NCI-H1694 treated with DMSO at 0.1 percent for 48 hours (cell line): ENCODE measurements at places on chromosomes 7 and 10.
A peak's percentile ranks its signal among the peaks of the same experiment; 100 is the strongest.

GRCh38 chr10:121734589-121735045, 136.4 kb upstream of the FGFR2 start:
- no peak for DNase-seq

GRCh38 chr7:106772655-106773108, 92.4 kb upstream of the PIK3CG start:
- DNase-seq: no peak

DNA sequence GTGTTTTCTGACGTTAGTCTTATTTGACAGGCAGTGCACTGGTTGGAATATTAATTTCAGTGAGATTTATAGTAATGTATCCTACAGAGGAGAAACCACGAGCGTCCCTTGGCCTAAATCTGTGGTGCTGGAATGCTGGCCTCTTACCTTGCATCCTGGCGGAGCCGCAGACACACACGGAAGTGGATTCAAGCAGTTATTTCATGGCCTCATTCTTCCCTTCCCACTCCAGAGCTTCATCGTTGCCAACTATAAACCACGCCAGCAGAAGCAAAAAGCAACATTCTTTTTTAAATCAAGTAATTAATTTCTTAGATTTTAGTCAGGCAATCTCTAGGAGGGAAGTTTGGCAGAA, 13.1 kb downstream of the WIPI2 start:
- DNase-seq: no peak

DNA sequence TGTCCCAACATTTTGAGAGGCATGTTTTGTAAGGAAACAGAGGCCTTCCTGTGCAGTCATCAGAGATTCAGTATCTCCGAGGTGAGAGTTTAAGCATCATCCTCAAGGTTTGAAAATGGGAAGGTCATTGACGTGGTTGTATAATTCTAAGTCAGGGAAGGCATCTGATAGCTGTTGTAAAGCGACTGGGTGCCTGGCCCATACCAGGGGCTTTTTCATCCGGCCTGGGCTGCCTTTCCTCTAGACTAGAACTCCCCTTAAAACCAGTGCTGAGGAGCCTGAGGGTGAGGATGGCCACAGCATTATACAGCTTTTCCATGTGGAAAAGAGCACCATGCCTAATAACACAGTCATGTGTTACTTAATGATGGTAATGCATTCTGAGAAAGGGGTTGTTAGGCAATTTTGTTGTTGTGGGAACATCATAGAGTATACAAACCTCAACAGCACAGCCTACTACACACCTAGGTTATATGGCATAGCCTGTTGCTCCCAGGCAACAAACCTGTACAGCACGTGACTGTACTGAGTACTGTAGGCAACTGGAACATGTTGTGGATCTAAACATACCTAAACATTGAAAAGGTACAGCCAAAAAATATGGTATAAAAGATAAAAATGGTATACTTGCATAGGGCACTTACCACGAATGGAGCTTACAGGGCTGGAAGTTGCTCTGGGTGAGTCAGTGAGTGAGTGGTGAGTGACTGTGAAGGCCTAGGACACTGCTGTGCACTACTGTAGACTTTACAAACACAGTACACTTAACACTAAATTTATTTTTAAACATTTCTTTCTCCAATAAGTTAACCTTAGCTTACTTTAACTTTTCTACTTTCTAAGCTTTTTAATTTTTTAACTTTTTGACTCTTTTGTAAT, 13.5 kb upstream of the CACUL1 start:
- no peak for DNase-seq

- DNase-seq: peak; percentile 6
Measured at GRCh38 chr10:91032611-91033206, 111.8 kb upstream of the ANKRD1 start.

DNA sequence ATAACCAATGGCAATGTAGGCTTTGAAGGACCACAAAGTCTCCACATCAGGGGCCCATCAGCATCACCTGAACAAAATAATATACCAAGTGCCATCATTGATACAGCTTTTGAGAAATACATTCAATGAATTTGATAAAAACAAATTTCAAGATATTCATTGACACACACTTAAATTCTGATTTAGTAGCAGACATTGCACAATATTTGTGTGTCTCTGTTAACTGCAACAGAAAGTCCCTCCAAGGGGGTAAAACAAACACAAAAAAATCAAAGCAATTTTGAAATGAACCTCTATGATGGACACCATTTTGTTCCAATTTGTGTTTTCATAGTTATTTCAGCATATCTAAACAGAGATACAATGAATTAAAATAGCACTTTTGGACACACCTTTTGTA, 86.8 kb upstream of the RSU1 start:
- no peak for DNase-seq

- no peak for DNase-seq
Measured at GRCh38 chr10:17599089-17599488, 18.1 kb downstream of the HACD1 start.

GRCh38 chr7:70505886-70506285, 626.1 kb upstream of the GALNT17 start:
- DNase-seq: no peak

DNA sequence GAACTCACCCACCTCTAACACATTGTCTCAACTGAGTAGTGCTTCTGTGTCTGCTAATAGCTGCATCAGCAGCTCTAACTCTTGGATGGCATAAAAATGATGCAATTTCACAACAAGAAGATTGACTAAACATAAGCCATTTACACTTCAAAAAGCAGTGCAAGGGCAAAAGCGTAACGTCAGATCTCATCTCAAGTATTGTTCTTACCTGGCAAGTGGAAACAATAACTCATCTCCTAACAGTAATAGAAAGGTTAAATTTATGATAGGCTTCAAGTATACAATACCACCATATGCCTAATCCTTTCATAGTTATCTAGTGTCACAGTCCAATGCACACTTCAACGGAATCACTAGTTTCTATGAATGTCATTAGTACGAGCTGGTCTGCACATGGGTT, 14.8 kb downstream of the TPK1 start:
- peak; percentile 22 for DNase-seq

- DNase-seq: no peak
Measured at GRCh38 chr7:141646826-141647480, 55.0 kb downstream of the DENND11 start.

DNA sequence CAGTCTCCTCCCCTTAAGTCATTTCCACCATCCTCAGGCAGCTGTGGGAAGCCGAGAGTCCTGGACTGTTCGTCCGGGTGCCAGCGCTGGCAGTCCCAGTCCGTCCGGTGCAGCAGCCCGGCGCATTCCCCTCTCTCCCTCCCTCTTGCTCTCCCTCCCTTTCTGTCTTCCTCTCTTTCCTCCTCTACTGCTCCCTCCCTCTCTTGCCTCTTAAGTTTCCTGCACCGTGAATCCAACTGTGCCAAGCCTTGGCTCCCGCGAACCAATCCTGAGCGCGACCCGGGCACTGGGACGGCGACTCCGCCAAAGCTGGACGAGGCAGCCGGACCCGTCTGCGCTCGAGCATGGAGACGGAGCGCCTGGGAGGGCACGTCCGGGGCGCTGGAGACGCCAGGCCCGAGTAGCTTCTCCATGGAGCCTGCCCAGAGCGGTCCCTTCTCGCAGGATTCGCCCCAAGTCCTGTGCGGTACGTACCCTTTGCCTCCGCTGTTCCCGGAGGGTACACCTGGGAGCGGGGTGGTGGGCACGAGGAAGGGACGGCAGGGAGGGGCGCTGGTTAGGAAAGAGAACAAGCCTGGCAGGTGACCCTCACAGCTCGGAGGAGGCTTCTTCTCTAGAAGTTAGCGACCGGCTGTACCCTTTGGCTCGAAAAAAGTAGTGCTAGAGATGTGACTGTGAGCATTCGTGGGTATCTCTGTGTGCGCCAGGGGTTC, 1.0 kb downstream of the NXPH1 start:
- DNase-seq: no peak

DNA sequence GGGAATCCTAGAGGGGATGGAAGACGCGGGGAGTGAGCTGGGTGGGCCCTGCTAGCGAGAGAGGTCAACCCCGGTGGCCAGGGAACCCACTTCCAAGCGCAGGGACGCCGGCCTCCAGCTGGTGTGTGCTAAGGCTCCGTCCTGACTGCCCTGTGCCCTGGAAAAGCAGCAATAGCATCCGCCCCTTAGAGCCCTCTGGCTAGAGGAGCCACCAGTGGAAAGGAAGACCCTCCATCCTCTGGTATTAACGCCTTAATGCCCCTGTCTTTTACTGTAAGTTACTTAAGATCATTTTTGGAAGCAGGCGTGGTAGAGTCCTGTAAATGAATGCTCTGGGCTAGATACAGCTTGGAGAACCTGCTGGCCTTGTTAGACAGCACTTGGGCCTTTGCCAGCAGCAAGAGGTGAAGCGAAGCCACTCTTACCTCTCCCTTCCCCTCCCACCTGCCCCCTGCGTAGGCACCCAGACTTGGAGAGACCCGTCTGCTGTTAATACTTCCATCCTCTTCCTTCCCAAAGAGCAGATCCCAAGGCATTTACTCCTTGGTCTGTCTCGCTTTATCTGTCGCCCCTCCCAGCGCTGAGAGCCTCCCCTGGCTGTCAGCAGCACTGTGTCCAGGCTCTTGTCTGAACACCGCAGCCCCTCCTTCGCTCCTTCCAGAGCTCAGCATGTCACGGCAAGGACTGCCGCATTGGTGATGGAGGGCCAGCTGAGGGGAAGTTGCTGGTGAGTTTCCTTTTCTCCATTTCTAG, 4.6 kb downstream of the REPIN1 start:
- DNase-seq: no peak

GRCh38 chr10:102420181-102420713, 389 bp upstream of the FBXL15 start:
- no peak for DNase-seq

DNA sequence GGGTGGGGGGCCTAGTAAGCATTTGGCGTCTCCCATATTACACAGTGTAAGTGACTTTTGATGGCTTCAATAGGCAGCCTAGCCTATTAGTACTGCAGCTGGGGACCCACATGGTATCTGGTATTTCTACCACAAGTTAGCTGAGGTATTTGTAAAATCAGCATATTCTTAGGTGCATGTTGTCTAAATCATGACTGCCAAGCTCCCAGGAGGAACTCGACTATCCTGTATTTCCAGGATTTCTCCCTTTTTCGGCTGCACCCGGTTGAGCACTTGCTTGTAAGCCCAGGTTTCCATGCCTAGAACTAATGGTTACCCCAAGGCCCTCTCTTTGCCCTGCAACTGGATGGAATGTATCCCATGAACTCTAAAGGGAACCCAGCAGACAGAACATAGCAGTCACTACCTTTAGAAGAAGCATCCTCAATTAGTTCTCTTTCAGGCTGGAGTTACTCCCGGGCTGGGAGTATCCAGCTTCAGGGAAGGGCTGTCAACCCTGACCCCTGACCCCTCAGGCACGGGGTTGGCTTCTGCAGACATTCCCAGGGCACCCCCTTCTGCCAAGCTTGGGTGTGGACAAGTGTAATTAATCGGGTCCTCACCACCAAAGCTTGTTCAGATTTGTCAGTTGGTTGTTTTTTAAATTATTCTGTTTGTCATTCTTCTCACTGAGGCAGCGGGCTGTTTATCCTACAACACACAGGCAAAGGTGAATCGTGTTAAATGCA, 90.3 kb upstream of the PARD3 start:
- no peak for DNase-seq

- DNase-seq: peak; percentile 79
Measured at GRCh38 chr7:71612911-71613310, 481.0 kb downstream of the GALNT17 start.

DNA sequence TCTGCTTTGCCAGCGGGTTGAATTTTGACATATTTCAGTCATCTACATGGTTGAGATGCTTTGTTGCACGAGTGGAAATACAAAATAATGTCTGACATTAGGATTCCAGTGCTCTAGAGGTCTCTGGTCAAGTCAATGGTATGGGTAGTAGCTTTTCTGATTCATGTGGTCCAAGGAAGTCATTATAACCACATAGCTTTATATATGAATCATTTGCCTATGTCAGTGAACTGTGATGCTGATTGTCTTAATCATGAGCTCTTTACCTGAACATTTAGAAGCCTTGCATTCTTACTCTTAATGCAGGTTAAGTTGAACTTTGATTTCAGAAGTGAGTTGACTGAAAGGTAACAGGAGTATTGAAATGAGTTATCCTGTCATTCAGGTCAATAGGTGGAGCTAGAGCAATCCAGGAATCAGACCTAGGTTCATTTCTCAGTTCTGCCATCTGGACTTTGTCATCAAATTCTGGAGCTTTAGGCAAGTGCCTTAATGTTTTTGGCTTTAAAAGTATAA, 3.3 kb downstream of the MAPK8 start:
- DNase-seq: peak; percentile 25

- DNase-seq: no peak
Measured at GRCh38 chr10:85600026-85600743, 766.4 kb downstream of the GRID1 start.

DNA sequence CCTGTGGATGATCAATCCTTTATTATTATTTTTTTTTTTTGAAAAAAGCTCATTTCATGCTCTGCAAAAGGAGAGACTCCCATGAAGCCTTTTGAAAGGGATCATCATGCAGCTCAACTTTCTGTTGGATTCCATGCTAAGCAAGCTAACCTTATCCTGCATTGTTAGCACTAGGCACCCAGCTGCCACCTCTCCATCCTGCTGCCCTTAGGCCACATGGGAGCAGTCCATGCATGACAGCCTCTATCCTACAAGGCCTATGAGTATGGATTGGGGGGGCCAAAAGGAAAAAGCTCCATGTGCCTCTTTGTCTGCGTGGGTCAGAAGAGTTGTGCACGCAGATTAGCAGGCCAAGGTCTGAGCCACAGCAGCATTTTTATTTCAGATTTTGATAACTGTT, 19.2 kb downstream of the SMNDC1 start:
- no peak for DNase-seq

DNA sequence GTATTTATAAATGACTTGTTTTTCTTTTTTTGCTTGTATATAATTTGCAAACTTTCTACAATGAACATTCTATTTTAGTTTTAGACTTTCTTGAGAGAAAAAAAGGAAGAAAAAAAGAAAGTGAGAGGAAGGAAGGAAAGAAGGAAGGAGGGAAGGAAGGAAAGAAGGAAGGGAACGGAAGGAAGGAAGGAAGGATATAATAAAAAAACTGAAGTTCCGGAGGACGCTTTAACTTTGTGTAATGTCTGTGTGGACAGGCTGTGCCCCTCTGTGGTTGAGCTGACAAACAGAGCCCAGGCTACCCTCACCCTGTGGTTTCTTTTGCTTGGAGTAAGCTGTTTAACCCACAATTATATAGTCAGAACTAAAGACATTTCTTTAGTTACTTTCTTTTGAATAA, 108.7 kb downstream of the SEMA3D start:
- no peak for DNase-seq

- no peak for DNase-seq
Measured at GRCh38 chr7:29895559-29895958, 89.3 kb downstream of the WIPF3 start.

- no peak for DNase-seq
Measured at GRCh38 chr7:133540096-133540860, 287.4 kb downstream of the EXOC4 start.

- DNase-seq: no peak
Measured at GRCh38 chr10:78692071-78692470, 376.7 kb upstream of the ZMIZ1 start.

DNA sequence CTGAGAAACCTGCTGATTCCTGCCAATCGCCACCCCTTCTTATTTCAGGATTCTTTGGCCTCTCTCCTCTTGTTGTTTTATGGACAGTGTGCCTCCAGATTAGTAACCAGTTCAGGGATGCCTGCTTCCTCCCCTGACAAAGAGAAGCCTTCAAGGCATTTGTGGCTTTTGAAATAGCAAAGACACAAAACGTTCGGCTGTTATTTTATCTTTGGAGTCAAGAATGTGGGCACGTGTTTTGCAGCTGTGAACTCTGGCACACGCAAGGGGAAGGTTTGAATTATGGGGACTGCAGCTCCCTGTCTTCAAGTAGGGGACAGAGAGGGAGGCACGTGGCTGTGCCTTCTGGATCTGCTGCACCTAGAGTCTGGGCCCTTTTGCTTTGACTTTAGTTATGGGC, 157.9 kb upstream of the GRB10 start:
- DNase-seq: no peak
